ENCODE measurements at places on chromosomes 6 and 20.

DNA sequence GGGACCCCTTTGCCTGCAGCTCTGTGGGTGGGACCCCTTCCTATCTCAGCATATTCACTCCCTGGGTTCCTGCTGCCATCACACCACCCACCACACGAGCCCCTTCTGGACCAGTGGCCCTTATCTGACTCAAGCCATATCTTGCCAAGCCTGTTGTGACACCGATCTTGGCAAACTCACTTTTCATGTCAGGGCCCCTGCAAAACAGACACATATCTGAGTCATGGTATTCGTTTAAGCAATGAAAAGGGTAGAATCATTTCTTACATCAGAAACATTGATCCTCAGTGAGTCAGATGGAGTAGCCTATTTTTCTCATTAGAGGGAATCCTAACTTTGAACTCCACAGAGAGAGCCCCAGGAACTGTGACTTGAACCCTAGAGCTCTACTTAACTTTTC lies 10.6 kb downstream of the RAET1E start:
- DNase-seq, result no peak

DNA sequence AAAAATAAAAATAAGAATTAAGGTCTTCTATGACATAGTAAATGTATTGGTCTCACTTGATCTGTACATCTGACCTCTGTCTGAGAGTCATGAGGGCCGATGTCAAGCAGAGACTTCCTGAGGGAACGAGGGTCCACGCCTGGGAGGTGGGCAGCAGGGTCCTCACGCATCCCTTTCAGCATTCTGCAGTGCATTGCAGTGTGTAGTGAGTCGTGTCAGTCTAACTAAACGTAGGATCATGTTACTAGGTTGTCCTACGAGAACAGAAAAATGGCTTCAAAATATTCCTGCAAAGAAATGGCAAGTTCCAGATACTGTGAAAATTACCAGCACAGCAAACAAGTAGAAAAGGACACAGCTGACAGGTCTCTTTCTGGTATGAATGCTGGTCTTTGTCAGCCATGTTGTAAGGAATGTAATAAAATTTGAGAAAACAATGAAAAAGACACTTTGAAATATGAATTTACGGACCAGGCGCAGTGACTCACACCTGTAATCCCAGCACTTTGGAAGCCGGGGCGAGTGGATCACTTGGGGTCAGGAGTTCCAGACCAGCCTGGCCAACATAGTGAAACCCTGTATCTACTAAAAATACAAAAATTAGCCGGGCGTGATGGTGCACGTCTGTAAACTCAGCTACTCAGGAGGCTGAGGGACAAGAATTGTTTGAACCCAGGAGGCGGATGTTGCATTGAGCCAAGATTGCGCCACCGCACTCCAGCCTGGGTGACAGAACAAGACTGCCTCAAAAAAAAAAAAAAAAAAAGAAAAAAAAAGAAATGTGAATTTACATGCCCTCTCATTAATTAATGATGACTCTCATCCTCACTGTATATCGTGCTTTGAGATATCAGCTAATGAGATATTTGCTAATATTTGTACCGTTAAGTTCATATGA lies 2.4 kb upstream of the AHCY start:
- no peak for DNase-seq

- peak; percentile 68 for DNase-seq
Observed at GRCh38 chr6:158715330-158716311, 65.8 kb downstream of the SYTL3 start.

DNA sequence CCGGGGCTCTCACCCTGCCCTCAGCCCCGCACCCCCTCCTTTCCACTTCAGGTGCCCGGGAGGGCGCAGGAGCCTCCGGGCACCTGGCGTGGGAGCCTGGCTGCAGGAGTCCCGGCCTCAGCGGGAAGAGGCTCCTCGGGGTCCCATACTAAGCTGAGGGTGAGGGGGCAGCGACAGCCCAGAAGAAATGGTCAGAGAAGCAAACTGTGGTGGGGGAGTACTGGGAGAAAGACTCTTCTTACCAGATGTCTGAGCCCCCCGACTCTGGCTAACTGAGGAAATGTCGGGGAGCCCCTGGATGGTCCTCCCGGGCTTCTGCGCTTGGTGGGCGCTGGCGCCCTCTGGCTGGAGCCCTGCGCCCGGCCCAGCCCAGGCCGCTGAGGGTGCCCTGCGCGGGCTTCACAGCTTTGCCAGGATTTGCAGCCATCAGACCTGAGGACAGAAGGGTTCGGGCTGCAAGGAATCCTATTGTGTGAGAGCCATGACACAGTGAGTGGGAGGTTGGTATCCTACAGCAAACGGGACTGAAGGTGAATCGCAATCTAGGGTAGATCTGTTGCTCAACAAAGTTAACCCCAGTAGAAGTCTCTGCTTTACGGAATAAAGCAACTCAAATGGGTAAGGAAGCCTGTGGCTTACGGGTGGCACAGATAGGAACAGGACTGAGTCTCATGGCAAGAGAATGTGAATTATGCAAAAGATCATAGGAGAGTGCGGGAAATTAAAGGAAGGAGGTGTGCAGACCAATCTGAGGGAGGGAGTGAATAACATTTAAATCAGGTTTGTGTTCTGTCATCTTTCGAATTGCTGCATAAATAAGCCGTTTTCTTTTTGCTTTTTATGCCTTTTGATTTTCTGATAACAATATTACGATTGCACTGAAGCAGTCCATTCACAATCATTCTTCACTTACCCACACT lies 639 bp upstream of the RCAN2 start:
- DNase-seq, result no peak

DNA sequence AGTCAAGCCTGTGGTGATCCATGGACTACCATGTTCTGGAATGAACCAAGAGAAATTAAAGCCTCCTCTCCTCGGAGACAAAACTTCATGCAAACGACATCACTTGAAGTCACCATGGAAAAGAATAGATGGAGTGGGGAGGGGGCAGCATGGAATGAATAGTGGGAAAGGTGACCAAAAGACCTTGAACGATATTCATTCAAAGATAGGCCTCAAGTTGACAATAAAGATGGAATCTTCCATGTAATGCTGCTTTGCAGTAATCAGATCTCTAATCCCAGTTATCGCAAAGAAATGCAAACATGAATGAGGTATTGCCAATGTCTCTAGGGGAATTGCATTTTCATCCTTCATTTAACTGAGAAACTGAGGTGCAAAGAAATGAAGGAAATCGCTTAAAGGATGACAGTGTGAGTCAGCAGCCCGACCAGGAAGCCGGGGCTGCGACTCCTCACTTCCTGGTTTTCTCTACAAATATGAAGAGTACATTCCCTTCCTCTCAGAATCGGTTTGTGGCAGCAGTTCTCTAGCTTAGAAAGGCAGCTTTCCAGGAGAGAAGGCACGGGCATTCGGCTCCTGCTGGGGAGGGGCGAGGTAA lies 65.6 kb upstream of the RREB1 start:
- DNase-seq, result no peak

- DNase-seq, result no peak
Observed at GRCh38 chr20:576156-576555, 32.6 kb upstream of the CSNK2A1 start.

DNA sequence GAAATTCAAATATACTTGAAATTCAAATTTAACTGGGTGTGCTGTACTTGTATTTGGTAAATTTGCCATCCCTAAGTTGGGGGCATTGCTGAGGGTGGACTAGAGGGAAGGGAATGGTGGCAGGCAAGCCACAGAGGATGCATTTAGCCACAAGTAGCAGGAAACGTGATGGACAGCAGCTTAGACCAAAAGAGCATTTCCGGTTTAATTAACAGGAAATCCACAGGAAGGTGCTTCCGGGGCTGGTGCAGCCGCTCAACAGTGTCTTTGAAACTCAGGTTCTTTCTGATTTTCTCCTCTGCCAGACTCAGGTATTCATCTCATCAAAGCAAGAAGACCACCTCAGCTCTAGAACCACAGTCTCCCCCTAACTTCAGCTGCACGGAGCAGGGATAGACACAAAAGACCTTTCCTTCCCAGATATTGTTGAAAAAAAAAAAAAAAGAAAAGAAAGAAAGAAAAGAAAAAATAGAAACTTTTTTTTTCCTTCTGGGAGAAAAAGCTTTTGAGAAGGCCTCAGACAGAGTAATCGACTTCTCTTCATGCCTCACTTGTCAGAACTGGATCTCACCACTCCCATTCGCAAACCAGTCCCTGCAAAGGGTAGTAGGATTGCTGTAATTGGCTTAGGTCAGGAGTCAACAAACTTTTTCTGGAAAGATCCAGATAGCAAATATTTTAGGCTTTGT lies 8.0 kb upstream of the BCAS1 start:
- no peak for DNase-seq

- no peak for DNase-seq
Observed at GRCh38 chr6:141475259-141475658, 657.5 kb upstream of the GJE1 start.

- DNase-seq, result peak; percentile 41
Observed at GRCh38 chr20:58889798-58890517, 37.4 kb downstream of the GNAS start.

GRCh38 chr20:7379621-7380220 lies 560.5 kb downstream of the HAO1 start:
- DNase-seq, result no peak

DNA sequence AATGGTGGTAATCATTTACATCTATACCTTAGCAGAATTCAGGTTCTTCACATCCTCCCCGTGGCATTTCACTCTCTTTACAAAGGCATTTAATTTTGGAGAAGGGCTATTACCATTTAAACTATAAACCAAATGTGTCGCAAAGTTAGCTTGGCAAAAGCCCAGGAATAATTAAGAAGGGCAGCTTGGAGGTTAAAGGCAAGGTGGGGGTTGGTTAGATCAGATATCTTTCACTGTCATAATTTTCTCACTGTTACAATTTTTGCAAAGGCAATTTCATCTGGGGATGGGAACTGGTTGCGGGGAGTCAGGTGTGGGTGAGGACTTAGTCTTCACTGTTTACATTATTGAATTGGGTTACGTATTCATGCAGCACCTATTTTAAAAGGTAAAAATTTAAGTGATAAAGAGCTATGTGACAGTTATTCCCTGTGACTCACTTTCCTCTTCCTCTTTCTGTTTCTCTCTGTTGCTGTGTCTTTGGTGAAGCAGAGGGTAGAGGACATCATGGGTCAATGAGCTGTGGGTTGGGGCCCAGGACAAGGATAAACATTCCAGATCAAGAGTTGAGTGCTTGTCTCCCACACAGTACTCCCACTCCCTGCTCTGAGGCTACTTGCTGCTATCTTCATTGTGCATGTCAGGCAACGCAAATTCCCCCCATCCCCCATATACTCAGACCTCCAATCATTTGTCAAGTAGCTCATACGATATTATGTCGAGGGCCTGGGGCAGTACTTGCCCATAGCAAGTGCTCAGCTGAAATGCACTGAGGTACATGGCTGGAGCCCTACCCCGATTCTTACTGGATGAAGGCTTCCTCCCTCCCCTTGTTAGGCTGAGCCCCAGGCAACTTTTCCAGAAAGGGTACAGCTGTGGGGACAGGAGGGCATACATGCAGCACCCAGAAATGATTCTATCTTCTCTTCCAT lies 223.1 kb upstream of the MYLIP start:
- peak; percentile 58 for DNase-seq

DNA sequence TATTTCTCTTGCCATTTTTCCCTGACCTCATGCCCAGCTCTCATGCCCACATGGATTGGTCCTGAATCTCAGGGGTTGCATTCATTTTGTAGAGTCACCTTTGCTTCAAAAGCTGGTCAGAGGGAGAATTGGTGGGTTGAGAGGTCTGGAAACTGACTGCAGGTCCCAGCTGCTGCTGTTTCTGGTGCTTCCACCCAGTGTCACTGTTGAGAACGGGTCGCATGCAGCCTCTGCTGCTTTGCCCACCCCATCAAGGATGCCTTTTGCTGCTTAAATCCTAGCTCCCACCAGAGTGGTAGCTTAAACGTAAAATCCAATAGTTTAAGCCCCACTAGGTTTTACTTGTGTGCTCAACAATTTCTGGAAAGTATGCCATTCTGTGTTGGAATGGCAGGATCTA lies 211.4 kb upstream of the TSHZ2 start:
- DNase-seq, result no peak

DNA sequence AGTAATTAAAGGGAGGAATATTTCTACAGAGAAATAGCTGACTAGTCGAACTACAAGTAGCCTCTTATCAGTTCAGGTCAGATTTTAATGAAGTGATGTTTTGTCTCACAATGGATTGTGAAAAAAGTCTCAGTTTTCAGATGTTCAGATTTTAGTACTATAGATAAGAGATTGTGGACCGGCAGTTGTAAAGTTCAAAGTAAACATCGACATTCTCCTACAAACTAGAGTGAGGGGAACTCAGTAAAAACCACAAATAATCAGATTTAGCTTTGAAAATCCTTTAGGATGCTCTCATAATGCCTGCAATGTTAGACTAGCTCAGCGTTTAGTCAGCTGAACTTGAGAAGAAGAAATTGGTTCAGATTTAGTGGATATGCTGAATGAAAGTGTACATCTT lies 39.9 kb downstream of the RCAN2 start:
- no peak for DNase-seq

DNA sequence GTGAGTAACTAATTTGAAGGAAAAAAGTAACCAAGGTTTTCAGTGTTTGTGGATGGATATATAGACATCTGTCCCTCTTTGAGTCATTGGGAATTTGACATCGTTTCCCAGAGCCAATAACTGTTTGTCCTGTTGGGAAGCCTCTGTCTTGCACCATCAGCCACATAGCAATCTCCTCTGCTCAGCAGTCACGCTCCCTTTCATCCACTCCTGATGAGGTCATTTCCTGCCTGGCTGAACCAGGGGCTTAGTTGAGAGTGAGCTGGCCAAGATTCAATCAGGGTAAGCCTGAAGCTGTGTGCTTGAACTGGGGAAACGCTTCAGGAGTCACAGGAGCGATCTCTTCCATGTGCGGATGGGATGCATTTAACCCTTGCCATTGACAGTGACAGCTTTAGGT lies 121.5 kb upstream of the FOXQ1 start:
- DNase-seq, result no peak

DNA sequence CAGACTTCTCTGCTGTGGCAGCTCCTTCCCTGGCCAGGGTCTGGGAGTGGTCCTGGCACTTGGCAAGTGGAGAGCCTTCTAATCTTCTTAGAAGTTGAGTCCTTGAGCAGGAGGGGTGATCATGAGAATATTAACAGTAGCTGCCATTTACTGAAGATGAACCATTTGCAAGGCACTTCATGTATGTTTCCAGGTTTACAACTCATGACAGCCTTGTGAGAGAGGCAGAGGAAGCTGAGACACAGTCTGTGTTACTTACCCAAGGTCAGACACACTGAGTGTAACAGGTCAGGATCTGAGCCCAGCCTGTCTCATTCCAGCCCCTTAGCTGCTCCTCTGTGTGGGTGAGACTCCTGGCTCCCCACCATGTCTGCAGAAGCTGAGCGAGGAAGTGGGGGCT lies 45.5 kb upstream of the SRF start:
- no peak for DNase-seq

DNA sequence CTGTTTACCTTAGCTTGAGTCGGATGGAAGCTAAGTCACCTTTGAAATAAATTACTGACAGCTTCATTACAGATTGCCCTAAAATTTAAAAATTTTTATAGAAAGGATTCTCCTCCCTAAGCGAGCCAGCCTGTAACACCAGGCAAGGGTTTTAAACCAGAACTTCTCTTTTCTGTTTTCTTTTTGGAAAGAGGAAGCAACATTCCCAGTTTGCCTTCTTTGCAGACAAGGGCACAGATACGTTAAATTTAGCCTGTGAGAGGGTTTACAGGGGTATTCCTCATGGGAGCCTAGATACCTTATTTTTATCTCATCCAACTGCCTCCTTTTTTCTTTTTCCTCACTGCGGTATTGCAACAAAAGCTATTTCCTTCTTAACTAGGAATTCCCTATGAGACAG lies 45.0 kb downstream of the GNAS start:
- no peak for DNase-seq

Data from GM06990 (cell line).